ENCODE measurements at places on chromosomes 13 and 19. TPM values are rescaled to one million over a fixed set of nuclear protein-coding genes. Genes with fewer than 3 reads are reported as not detected.
A peak's percentile ranks its signal among the peaks of the same experiment; 100 is the strongest.

DNA sequence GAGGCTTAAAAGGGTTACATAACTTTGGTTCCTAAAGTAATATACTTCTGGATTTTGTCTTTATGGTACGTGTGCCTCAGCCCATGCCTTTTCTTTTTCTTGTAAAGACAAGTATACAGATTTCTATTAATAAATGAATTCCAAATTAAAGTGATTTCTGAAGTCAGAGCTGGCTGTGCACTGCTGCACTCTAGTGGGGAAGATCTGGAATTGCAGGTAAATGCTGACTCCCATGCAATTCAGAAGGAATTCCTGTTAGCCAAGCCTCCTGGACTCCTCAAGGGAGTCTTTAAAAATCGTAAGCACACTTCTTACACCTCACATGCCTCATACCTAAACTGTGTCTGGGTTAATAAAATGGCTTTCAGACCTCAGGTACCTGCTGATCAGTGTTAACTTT is 118.4 kb upstream of the SLC7A1 start:
- no peak for DNase-seq

GRCh38 chr19:10305139-10305806 is 4.3 kb downstream of the ZGLP1 start:
- no peak for DNase-seq

DNA sequence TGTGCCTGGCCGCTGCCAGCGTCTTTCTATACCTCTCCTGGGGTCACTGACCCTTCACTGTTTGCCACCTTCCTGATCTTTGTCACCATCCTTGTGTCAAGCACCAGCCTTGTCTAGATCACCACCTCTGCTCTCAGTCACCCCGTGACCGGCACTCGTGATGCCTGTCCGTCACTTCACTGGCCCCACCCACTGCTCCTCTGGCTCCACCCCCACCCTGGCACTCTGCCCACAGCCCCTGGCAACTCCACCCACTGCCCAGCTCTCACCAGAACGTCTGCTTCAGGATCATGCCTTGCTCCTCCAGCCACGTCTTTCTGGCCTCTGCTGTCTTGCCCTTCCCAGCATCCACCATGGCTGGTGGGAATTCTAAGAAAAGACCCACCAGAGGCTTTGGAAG is 24.8 kb upstream of the PLA2G4C start:
- no peak for DNase-seq

DNA sequence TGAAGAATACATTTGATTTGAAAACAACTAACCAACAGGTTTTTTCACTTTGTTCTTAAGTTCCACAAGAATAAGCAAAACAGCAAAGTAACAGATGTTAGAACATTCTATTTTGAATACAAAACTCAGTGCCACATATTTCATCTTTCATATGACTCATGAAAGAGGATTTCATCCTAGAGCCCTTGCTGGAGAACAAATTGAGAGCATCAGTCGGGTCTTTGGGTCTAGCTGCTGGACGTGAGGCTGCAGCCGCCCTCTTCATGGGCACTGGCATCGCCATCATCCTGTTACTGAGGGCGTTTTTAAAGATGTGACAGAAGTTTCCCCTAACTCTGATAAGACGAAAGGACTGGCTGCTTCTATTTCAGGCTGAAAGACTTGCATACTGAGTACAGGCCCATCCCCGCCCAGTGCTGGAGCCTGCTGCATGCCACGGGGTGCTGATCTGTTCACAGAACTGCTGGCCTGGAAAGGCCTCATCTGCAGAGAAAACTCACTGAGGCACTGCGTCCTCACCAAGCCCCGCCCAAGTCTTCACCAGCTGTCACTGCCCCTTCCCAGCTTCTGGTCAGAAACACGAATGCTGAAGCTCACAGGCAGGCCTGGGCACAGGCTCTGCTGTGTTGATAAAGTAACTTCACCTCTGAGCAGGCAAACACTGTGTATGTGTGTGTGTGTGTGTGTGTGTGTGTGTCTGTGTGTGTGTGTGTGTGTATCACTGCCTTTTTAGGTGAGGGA is 101.4 kb downstream of the TUBGCP3 start:
- DNase-seq: no peak

ZNF709 gene
- total RNA-seq: 10.3 TPM

GRCh38 chr13:51950722-51951121 is 60.5 kb downstream of the ATP7B start:
- no peak for DNase-seq

GRCh38 chr19:10332158-10332964 is 968 bp downstream of the RAVER1 start:
- DNase-seq: no peak

DNA sequence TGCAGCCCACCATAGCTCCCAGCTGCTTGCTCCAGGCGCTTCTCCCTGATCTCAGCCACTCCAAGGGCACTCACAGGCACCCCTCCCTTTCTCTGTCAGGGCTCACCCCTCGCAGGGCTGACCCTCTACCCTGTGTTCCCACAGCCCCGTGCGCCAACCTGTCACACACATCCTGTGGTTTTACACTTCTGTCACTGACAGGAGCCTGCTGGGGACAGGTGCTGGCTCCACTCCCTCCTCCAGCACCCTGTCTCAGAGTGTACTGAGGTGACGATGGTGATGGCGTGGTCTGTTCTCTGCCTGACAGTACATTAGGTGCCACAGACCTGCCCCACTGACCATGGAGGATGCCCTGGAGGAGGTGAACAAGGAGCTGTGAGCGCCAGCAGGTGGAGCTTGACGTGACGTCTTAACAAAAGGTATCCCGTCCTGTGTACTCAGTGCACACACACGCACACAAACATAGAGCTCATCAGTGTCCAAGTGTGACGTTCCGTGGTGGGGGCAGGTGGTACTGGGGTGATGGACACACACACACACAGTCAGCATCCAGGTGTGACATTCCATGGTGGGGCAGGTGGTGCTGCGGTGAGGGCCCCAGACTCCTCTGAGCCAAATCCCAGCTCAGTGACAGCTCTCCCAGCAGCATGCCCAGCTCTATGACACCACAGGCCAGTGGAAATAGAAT is 20.9 kb downstream of the C19orf44 start:
- no peak for DNase-seq

DNA sequence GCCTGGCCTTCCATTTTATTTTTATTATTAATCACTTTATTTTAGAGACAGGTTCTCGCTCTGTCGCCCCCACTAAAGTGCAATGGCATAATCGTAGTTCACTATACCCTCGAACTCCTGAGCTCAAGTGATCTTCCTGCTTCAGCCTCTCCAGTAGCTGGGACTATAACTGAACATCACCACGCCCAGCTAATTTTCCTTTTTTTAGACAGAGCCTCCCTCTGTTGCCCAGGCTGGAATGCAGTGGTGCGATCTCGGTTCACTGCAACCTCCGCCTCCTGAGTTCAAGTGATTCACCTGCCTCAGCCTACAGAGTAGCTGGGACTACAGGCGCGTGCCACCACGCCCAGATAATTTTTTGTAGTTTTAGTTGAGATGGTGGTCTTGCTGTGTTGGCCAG is 6.7 kb upstream of the PAN3 start:
- DNase-seq: no peak

BST2 gene
- total RNA-seq: 6.9 TPM

ZNF90 gene
- total RNA-seq: 7.5 TPM

GRCh38 chr13:31328549-31329235 is 128.9 kb downstream of the B3GLCT start:
- no peak for DNase-seq

DNA sequence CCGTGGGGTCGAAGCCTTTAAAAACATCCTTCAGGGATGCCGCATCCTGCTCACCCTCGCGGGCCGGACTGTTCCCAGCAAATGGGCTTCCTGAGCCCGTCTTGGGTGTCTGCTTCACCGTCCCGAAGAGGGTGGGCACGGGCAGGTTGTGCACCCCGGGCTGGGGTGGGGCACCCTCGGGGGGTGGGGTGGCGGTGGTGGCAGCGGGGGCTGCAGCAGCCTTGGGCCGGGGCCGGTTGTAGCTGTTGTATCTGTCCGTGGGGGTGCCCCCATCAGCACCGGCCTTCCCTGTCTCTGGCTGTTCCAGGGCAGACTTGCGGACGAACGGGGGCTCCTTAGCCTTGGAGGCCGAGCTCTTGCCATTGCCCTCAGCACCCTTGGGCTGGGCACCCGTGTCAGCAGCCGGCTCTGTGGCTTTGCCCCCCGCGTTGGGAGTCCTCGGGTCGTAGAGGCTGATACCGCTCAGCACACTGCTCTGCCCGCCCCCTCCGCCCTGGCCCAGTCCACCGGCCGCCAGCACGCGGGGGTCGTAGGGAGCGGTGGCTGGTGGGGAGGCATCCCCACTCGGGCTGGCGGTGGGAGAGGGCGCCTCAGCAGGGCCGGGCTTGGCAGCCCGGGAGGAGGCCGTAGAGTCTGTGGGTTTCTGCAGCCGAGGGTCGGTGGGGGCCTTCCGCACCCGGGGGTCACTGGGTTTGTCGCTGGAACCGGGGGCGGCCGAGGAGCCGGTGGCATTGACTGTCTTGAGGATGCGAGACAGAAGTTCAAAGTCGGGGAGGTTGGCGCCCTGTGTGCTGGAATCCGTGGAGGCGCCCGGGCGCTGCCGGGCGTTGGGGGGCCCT is 18.2 kb upstream of the TMEM160 start:
- DNase-seq: no peak

DNA sequence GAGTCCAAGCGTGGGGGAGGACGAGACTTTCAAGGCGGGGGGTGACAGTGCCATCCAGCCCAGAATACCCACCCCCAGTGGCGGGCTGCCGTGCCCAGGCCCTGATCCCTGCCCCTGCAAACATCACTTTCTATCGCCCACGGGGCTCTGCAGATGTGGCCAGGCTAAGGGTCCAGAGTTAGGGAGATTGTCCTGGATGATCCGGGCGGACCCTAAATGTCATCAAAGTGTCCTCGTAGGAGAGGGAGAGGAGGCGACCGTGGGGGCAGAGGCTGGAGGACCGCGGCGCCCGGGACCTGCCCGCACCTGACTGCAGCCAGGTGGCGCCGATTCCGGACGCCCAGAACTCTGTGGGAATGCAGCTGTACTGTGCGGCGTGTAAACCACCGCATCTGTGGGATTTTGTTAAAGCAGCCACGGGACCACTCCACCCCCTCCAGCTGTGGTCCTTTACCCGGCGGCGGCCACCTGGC is 32.4 kb downstream of the GJA3 start:
- no peak for DNase-seq

GRCh38 chr13:43936647-43937046 is 56.9 kb downstream of the LACC1 start:
- DNase-seq: no peak

DNA sequence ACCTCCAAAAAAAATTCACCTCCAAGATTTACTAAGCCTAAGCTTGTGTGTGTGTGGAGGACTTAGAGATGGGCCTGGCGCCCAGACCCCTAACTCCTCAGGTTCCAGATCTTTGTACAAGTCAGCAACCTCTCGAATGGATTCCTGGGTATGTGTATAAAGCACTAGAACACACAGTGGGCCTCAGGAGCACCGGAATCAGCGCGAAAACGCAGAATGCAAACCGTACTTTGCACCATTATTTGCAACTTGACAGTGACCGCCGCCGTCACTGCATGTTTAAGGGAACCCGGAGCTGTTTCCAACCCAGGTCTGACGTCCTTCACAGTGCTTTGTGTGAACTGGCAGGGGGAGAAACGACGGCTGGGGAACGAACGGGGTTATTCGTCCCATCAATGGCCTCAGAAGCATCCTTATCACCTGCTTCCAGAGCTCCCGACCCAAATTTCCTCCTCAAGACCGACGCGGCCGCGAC is 688 bp downstream of the ZNF606 start:
- no peak for DNase-seq

NALCN gene
- 1.8 TPM for total RNA-seq

TNFSF9 gene
- 0.69 TPM for total RNA-seq

- no peak for DNase-seq
Measured at GRCh38 chr19:51594774-51595109, 23.7 kb downstream of the ZNF175 start.

DNA sequence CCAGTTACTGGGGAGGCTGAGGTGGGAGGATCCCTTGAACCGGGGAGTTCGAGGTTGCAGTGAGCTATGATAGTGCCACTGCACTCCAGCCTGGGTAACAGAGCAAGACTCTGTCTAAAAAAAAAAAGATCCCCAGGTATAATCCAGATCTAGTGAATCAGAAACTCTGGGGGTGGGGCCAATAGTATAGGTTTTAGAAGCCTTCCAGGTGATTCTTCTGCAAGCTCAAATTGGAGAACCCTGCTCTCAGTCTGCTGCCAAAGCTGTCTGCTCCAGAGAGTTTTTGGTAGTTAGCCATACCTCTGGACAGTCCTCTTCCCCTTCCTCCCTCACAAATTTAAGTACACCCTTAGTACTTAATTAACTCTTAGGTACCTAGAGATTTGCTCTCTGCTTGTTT is 28.0 kb downstream of the SERP2 start:
- DNase-seq: no peak

GRCh38 chr13:24251525-24251924 is 57.9 kb upstream of the C1QTNF9 start:
- no peak for DNase-seq

GRCh38 chr13:108760541-108760940 is 131.1 kb downstream of the MYO16 start:
- no peak for DNase-seq

- DNase-seq: peak; percentile 55
Measured at GRCh38 chr13:110399801-110400200, 92.7 kb downstream of the COL4A2 start.

PCSK4 gene
- total RNA-seq: 0.59 TPM

GFY gene
- total RNA-seq: not detected

- no peak for DNase-seq
Measured at GRCh38 chr13:19998960-19999359, 40.4 kb downstream of the ZMYM2 start.

- no peak for DNase-seq
Measured at GRCh38 chr19:366205-366783, 21.7 kb upstream of the MIER2 start.

DNA sequence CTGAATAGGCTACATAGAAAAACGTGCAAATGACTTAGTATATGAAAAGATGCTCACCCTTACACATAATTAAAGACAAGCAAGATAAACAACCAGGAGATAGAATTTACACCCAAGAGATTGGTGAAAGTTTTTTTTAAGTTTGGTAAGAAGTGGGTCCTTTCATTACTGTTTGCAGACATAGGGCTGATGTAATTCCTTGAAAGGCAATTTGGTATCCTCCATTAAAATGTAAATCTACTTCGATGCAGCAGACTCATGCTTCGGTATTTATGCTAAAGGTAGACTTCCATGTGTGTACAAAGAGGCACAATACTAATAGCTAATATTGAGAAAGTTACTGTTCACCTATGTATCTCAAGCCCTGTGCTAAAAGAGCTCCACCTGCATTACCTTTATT is 33.5 kb downstream of the CNMD start:
- DNase-seq: no peak

All from skin of body (tissue), 3 donors.